DND-41 (cell line): ENCODE measurements at places on chromosomes 4 and X.

- no peak for DNase-seq
These were observed 833.5 kb upstream of the ADGRL3 start for GRCh38 chr4:60366661-60367060.

GRCh38 chr4:71550220-71551165 lies 211.7 kb downstream of the SLC4A4 start:
- no peak for DNase-seq

DNA sequence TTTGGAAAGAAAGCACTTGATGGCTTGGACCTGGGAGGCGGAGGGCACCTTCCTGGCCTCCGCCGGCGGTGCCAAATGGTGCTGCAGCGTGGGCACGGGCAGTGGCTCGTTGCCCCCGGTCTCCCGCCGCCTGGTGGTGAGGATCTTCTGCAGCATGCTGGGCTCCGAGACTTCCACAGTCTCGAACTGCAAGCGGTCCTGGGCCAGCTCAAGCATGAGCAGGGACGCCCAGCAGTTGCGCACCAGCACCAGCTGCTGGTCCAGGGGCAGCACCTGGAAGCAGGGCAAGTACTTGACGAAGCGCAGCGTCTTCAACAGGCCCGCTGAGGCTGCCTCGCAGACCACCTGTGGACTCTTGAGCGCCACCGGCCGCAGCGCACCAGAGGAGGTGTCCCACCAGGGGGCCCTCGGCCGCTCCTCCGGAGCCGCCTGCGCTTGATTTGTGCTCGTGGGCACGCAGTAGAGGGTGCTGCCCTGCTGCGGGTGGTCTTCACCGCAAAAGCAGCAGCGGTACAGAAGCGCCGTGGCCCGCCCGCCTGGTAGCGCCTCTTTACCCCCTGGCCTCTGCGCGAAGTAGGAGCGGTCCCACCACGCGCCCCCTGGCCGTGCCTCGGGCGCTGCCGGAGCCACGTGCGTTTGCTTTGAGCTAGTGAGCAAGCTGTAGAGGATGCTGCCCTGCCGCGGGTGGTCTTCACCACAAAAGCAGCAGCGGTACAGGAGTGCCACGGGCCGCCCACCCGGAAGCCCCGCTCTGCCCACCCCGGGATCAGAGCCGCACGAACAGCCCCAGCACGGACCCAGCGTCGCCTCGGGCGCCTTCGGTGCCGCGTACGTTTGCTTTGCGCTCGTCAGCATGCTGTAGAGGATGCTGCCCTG lies 689 bp downstream of the NR0B1 start:
- no peak for DNase-seq

DNA sequence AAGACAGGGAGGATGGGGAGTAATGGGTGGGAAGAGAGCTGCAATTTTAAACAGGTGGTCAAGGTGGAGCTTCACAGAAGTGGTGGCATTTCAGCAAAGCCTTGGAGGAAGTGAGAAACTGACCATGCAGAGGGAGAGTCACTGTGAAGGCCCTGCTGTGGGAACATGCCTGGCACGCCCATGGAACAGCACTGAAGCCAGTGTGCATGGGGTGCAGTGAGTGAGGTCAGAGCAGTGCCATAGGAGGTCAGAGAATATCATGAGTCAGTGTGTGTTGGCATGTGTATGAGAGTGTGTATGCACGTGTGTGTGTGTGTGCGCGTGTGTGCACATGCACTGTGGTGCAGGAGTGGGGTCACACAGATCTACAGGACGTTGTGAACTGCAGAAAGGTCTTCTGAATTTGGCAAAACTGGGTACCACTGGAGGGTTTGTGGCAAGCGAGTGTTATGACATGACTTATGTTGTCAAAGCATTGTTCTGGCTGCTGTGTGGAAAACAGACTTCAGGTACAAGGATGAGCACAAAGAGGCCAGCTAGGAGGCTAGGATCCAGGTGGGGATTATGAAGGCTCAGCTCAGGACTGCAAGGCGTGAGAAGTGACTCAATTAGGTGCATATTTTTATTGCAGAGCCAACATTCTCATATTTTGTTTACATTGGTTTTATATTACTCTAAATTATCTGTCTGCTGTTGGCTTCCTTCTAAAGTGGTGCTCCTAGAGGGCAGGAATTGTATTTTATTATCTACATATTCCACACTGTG lies 34.0 kb downstream of the ZNF827 start:
- no peak for DNase-seq

GRCh38 chrX:49276671-49277534 lies 7.3 kb downstream of the PPP1R3F start:
- DNase-seq: no peak

- DNase-seq: no peak
These were observed 76.5 kb downstream of the RELL1 start for GRCh38 chr4:37609626-37610025.

DNA sequence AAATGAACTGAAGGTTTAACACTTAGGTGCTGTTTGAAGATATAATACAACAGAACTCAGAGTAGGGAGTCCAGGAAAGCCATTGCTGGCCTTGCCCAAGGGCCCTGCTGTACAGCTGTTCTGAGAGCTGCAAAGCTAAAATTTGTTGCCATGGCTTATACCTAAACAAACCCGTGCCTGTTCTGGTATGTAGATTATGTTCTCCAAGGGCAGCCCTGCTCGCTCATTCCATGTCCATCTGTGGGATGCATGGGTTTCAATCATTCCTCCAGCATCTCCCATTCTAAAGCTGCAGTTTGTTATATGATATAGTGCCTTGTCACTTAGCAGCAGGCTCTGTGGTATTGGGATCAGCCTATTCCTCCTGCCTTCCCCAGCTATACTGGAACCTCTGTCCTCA lies 80.8 kb upstream of the BMPR1B start:
- DNase-seq: no peak

DNA sequence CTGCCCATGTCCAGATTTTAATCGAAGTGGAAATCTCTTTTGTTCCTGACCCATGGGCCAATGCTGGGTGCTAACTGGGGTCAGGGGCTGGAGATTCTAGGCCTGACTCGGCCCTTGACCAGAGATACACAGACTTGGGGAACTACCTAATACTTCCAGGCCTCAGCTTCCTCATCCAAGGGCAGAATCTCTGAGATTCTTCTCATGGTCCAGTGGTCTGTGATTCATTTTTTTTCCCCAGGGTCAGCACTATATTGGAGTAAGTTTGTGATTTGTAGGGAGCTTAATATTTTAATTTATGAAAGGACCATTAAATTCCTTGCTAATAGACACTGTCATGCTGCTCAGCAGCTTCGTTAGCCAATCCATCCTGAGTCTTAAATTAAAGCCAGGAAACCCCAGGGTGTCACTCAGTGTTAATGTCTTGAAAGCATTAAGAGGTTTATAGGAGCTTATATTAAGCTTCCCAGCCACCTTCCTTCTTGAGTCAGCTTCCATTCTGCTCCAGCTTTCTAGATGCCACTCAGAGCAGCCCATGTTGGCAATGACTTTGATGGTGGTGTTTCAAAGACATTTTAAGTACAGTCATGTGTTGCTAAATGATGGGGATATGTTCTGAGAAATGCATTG lies 27.0 kb upstream of the PROM1 start:
- no peak for DNase-seq

GRCh38 chrX:22056235-22056634 lies 24.1 kb downstream of the PHEX start:
- no peak for DNase-seq

GRCh38 chr4:948936-949300 lies 16.7 kb downstream of the TMEM175 start:
- DNase-seq: no peak

- no peak for DNase-seq
These were observed 12.9 kb downstream of the TMEM184C start for GRCh38 chr4:147629783-147630730.

- DNase-seq: no peak
These were observed 13.9 kb downstream of the FNIP2 start for GRCh38 chr4:158782551-158783360.

- DNase-seq: no peak
These were observed 209.0 kb downstream of the PPARGC1A start for GRCh38 chr4:23680671-23681518.

GRCh38 chrX:153763989-153764755 lies at the start of gene PLXNB3:
PLXNB3 (plus strand) TSS chrX:153764249; CDS start chrX:153765536, 1,287 bp downstream.
- peak; percentile 66 for DNase-seq

- no peak for DNase-seq
These were observed 70.0 kb downstream of the NYX start for GRCh38 chrX:41516999-41517765.

DNA sequence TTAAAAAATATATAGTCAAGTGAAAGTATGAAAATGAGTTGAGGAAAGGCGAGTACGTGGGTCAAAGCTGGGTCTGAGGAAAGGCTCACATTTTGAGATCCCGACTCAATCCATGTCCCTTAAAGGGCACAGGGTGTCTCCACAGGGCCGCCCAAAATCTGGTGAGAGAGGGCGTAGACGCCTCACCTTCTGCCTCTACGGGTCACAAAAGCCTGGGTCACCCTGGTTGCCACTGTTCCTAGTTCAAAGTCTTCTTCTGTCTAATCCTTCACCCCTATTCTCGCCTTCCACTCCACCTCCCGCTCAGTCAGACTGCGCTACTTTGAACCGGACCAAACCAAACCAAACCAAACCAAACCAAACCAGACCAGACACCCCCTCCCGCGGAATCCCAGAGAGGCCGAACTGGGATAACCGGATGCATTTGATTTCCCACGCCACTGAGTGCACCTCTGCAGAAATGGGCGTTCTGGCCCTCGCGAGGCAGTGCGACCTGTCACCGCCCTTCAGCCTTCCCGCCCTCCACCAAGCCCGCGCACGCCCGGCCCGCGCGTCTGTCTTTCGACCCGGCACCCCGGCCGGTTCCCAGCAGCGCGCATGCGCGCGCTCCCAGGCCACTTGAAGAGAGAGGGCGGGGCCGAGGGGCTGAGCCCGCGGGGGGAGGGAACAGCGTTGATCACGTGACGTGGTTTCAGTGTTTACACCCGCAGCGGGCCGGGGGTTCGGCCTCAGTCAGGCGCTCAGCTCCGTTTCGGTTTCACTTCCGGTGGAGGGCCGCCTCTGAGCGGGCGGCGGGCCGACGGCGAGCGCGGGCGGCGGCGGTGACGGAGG lies at the start of gene FMR1:
Gene FMR1, plus strand, starts transcription at position 728 of the 831 bp plus-strand sequence. CDS start 261 bp downstream, outside the sequence.
- peak; percentile 94 for DNase-seq

- DNase-seq: no peak
These were observed 307.1 kb upstream of the CPXCR1 start for GRCh38 chrX:88439935-88440334.

DNA sequence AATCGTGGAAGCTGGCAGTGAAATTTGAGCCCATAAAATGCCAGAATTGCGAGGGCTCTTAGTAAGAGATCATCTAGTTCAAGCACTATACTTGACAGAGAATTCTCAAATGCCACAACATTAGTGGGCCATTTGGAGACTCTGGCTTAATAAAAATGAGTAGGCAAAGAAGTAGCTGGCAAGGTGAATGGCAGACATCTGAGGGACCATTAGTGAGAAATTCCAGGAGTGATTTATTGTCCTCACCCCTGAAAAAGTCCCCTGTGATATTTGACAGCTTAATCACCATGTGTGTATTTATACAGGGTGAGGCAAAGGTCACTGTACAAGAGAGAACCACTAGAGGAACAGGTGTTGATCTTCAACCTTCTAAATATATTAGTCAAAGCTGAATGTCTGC lies 207.5 kb downstream of the CHRDL1 start:
- DNase-seq: no peak

DNA sequence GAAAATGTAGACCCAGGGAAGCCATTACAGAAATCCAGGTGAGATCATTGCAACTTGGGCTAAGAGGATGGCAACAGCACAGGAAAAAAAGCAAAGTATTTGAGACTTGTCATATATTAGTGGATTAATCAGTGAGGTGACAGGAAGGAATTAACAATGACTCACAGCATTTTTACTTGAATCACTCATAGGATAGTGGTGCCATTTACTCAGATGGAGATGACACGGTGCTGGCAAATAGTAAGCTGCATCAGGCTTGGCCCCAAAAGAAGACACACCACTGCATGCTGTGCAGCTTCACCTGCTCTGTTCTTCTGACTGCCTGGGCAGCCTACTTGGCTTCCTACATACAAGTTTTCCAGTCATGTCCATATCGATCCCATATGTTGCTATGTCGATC lies 144.8 kb downstream of the FRYL start:
- DNase-seq: no peak

GRCh38 chr4:81982846-81983540 lies 390.8 kb downstream of the HNRNPD start:
- DNase-seq: no peak

DNA sequence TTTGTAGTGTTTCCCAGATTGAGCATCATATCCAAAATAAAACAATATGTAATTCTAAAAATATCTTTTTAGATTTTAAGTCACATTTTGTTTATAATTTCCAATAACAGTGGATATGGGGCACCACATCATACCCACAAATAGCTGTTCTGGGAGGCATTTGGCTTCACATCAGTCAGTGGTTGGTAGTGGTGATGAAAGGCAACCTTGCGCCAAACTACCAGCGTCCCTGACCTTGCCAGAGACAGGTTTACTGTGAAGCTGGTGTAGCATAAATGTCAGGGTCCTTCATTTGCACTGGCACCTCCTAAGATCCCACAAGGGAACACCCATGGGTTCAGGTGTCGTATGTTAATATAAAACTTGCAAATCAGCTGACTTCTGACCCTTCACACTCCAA lies 222.2 kb downstream of the DCTD start:
- no peak for DNase-seq

DNA sequence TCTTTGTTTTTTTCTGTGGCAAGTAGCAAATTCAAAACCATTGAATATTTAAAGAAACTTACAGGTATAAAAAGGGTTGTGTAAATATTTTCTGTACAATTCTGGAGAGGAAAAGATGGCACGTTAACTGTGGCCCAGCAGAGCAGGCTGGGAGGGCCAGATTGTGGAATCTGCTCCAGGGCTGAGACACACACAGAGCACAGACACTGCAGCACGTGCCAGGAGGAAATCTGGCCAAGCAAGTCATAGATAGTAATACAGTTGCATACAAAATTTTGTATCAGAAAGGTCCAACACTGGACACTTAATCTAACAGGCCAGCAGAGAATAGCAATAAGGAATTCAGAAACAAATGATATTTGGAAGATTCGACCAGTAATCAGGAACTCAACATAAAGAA lies 763.7 kb downstream of the PDHA2 start:
- DNase-seq: no peak

DNA sequence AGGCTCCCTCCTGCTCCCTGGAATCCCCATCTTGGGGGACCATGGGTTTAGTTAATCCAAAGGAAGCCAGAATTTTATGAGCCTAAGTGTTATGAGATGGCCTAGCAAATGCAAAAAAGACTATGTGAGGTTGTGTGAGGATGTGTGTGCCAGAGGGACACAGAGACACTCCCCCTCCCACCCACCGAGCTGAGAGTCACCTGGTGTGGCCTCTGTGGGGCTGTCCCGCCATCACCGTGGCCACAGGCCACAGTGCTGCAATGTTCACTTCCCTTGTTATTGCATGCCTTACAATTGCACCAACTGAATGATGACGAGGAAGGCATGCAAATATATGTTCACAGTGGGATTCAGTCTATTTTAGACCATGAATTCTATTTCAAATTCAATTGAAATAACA lies 601 bp upstream of the FGFBP2 start:
- no peak for DNase-seq

DNA sequence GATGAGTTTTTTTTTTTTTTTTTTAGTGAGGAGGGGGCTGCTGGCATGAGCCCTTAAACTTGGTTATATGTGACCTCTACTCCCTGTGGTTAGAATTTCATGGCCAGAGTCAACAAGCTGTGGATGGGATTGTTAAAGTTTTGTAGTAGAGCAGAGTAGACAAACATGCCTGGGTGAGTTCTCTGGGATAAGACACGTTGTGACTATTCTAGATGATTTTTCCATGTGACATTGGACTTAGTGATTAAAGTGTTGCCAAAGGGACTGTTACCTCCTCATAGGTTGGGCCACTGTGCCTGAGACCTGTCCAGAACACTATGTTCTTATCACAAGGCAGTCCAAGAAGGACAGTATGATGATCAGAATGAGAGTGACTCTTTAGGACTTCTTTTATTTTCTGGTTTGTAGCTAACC lies 28.8 kb upstream of the ALB start:
- DNase-seq: no peak
